ENCODE measurements at places on chromosomes 1 and 21.

DNA sequence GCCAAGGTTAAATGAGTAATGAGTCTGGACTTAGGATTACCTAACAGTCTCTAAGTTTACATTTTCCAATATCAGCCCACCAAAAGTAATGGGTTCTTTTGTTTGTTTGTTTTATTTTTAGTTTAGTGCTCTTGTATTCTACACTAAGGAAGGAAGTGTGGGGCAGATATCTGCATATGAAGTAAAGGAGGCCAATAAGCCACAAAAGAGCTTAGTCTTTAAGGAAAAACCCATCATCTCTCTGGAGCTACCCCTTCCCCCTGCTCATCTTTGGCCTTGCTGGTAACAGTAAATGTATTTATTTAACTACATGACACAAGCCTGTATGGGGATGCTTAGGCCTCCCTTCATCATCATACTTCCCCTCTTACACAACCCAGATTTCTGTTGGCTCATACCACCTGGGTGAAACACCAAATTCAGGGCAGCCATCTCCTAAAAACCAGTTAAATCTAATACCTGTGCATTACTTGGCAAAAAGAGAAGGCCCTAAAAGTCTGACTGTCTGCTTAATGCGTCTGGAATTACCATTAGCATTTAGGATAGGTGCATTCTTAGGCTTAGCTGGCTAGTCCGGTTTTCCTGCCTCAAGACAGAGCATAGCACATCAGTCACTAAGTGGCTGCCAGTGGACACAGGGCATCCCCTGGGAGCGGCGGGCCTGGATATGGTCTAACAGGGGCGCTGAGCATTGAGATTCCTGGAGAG, 96.8 kb upstream of the ADGRL2 start:
- DNase-seq: no peak

- no peak for DNase-seq
Measured at GRCh38 chr21:44273046-44273445, 11.3 kb upstream of the DNMT3L start.

GRCh38 chr21:27275294-27275927, 308.5 kb upstream of the ADAMTS5 start:
- peak; percentile 50 for DNase-seq

GRCh38 chr21:43993420-43993934, 18.6 kb upstream of the TRAPPC10 start:
- DNase-seq: no peak

GRCh38 chr1:158692356-158692755, 5.8 kb upstream of the SPTA1 start:
- DNase-seq: no peak

GRCh38 chr1:174218983-174219382, 59.7 kb downstream of the RABGAP1L start:
- no peak for DNase-seq

DNA sequence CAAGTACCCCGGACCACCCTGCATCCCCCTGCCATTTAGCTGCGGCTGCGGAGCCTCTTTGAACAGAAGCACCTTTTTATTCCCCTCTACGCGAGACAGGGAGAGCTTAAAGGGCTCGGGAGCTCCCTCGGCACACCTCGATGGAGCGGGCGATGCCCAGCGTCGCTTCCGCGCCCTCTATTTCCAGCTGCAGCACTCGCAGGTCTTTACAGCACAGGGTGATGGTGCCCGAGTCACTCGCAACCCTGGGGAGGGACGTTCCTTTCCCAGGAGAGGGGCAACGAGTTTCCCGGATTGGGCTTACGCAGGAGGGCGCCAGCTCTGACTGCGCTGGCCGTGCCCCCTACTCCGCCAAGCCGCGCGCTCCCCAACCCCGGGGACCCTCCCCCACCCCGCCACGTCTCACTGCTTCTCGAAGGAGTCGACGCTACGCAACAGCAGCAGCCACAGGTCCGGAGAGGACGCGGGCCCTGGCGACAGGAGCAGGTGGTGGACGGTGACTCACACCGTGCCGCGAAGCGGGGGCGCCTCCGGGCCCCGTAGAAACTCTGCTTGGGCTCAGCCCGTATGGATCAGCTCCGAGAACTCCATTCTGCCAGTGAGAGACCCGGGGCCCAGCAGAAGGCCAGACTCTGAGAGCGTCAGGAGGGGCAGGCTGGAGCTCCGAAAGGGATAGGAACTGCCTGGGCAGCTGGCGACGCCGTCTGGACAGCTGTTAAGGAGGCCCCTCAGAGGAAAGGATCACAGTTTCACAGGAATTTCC, 5.8 kb upstream of the FAM167B start:
- DNase-seq: no peak

DNA sequence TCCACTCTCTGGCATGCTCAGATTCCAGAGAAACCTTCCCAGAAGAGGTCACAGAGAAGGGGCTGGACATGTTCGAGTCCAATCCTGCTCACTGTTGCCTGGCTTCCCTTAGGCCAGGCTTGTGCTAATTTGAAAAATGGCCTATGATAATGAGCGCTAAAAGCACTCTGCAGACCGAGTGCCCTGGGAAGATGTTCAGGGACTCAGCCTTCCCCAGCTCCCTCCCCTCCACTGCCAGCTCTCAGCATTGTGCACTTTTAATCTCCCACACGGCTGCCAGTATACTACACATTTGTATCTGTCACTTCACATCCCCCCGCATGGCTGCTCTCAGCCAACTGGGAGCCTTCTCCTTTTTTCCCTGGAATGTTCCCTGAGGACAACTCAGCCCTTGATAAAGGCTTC, 24.1 kb downstream of the FAM163A start:
- DNase-seq: no peak

DNA sequence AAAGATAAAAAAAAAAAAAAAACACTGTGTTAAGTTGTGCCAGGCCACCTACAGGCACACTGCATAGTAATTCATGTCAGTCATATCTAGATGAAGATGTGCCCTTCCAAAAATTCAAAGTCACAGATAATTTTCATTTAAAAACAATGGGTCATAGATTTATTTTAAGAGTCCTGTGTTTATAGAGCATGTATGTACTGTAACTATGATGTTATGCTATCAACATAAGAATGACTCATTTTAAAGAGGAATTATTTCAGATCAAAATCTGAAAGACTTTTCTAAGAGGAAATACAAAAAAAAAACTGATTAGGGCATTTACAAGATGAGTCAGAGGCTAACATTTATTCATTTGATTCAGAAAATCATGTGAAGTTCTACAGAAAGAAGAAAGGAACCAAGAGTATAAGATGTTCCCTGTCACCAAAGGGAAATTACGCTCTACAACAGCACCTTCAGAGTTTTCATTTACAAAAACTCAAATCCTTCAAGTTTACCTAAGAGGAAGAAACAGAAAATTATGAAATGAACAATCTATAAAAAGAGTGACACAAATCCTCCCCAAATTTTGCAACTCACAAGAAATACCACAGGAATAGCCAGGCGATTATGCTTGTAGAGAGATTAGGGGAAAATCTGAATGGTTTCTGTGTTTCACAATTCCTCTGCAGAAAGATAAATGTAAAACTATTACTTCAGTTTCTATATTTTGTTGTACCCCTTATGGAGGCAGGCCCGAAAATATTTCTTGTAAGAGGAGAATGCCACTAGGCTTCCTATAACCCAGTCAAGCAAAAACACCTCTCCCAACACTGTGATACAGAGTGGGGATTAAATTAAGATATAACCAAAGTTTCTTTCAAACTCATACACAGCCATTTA, 13.8 kb downstream of the TP53BP2 start:
- DNase-seq: peak; percentile 62

GRCh38 chr21:31211836-31212235, 132.2 kb downstream of the TIAM1 start:
- no peak for DNase-seq

DNA sequence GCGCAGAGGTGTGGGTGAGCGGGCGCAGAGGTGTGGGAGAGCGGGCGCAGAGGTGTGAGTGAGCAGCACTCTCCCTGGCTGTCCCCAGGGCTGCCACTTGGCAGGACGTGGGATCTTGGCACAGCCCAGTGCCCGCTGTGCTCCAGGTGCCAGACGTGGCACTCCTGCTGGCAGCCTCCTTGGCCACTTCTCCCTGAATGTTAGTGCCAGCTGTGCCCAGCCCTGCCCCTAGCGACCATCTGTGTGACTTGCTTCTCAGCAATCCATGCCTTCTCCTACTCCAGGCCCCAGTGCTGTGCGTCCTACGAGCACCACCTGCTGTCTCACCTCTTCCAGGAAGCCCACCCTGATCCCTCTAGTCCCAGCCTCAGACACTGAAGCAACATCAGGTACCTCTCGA, 30.5 kb downstream of the KRTAP10-1 start:
- DNase-seq: no peak

- DNase-seq: no peak
Measured at GRCh38 chr1:6991266-6991665, 206.0 kb downstream of the CAMTA1 start.

GRCh38 chr1:90386899-90387720, 330.0 kb downstream of the BARHL2 start:
- DNase-seq: no peak

- no peak for DNase-seq
Measured at GRCh38 chr1:41637367-41637766, 152.9 kb upstream of the EDN2 start.

DNA sequence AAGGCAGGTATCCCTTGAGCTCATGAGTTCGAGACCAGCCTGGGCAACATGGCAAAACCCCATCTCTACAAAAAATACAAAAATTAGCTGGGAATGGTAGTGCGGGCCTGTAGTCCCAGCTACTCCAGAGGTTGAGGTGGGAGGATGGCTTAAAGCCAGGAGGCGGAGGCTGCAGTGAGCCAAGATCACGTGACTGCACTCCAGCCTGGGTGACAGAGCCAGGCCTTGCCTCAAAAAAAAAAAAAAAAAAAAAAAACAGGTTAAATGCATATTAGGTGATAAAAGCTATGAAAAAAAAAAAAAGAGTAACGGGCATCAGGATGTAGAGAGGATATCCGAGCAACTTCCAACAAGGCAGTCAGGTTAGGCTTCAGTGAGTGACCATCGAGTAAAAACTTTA, 2.8 kb upstream of the SRRM1 start:
- DNase-seq: no peak

DNA sequence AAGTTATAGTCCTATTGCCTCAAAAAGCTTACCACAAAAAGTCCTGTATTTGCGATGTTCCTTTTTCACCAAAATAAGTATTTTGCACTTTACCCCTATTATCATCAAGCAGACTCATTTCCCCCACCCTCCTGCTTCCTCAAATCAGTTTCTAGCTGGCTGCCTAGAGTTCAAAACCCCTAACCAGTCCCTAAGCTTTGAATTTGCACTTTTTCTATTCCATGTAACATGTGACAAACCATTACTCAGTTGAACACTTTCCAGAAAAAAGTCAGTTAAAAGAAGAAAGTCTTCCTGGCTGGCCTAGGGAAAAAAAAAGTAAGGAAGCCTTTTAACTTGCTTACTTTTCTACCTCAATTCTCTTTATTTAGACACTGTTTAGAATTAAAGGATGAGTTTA, 8.2 kb downstream of the CEP170 start:
- no peak for DNase-seq

DNA sequence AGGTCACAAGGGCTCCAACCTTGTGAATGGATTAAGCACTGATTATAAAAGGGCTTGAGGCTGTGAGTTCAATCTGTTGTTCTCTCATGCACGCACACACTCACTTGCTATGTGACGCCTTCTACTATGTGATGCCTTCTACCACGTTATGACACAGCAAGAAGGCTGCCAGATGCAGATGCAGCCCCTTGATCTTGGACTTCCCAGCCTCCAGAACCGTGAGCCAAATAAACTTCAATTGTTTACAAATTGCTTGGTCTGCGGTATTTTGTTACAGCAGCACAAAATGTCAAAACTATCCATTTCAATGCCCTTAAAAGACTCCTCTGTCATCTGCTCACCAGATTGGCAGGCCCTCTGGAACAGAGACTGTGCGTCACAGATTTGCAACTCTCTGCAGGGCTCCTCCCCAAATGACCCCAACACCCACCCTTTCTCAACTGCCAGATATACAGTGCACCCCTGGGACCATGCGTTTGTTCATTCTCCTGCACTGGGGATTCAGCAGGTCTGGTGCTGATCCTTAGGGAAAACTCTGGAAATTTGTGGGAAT, 47.8 kb upstream of the KANK4 start:
- DNase-seq: no peak

GRCh38 chr1:109832945-109833344, 69.2 kb upstream of the EPS8L3 start:
- no peak for DNase-seq

GRCh38 chr1:83676106-83676505, 322.8 kb downstream of the TTLL7 start:
- no peak for DNase-seq

- no peak for DNase-seq
Measured at GRCh38 chr1:70685300-70686286, 274.5 kb downstream of the CTH start.

DNA sequence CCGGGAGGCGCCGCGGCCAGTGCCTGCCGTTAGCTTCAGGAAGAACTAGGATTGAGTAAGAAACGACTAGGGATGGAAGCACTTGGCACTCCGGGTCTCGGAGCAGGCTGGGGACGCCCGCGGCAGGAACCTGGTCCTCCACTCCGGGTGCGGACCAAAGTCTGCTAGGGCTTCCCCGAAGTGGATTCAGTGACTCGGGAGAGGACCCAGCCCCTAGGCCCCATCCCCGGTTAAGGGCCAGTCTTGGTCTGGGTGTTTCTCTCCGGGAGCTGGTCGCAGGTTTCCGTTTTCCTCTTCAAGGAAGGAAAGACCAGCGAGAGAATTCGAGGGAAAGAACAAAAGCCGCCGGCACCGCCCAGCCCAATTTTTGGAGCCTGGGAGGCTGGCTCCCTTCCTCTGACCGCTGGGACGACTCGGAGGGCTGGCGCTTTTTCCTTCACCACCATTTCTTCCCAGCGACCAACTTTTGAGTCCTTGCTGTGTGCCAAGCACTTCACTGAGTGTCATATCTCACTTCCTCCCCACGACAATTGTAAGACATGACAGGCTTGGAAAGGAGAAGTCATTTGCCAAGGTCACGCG, 16.8 kb upstream of the STMN1 start:
- DNase-seq: no peak

DNA sequence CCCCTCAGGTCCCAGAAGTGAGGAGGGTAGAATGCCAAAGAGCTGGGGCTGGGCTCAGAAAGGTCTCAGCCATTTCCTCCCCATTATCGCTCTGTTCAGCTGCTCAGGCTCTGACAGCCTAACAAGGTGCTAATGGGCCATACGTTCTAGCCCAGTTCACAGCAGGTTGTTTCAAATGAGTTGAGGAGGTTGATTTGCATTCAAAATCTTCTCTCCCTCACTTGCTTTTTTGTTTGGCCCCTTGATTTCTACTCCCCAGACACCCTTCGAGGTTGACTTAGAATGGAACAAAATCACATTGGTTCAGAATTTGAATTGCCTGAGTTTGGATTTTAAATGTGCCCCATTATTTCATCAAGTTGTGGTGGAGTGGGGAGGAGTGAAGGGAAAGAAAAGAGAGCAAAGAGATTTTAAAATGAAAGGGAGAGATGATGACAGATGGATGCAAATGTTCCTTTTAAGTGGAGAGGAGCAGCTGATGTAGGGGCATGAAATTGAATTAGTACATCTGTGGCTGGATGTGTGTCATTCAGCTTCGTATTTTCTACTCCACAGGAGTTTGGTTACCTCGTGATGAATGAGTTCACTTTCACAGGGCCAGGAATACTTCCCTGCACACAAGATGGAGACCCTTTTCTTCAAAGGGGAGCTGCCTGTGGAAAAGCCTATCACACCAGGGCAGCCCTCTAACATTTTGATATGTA, 425.8 kb upstream of the CAMK1G start:
- DNase-seq: no peak

Data from BJ (cell line).